ENCODE measurements at places on chromosomes 5 and 9.

- no peak for DNase-seq
These were observed 9.5 kb upstream of the CCDC187 start for GRCh38 chr9:136313111-136314055.

GRCh38 chr9:98811051-98811650 lies 3.7 kb downstream of the GALNT12 start:
- DNase-seq = no peak

DNA sequence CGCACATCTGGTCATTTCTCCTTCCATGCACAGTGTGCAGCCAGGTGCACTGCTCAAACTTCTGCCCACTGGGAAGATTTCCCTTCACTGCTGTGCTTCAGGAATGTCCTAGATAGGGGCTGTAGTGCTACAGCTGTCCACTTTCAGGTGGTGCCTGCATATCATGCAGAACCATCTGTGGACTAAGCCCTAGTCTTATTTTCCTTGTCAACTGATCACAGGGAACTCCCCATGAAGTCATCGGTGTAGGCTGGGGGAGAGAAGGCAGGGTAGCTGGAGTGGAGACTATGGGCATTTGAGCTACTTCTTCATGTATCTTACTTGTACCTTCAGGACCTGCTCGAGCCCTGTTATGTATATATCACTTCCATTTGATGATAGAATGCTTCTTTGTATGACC lies 150.9 kb upstream of the PLCXD3 start:
- DNase-seq = no peak

DNA sequence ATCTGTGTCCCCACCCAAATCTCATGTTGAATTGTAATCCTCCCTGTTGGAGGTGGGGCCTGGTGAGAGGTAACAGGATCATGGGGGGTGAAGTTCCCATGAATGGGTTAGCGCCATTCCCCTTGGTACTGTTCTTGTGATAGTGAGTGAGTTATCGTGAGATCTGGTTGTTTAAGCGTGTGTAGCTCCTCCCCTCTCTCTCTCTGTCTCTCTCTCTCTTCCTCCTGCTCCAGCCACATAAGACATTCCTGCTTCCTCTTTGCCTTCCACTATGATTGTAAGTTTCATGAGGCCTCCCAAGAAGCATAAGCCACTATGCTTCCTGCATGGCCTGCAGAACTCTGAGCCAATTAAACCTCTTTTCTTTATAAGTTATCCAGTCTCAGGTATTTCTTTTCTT lies 28.8 kb downstream of the C5orf15 start:
- no peak for DNase-seq

DNA sequence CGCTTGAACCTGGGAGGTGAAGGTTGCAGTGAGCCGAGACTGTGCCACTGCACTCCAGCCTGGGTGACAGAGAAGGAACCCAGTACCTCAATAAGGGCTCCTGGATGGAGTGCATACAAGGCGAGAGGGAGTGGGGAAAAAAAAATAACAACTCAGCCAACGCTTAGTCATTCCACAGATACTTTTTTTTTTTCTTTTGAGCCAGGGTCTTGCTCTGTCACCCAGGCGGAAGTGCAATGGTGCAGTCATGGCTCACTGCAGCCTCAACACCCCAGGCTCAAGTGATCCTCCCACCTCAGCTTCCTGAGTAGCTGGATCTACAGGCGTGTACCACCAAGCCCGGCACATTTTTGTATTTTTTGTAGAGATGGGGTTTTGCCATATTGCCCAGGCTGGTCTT lies 59.5 kb upstream of the GGTA1 start:
- DNase-seq = no peak

- DNase-seq = no peak
These were observed 45.5 kb downstream of the DAB2IP start for GRCh38 chr9:121696930-121697329.

DNA sequence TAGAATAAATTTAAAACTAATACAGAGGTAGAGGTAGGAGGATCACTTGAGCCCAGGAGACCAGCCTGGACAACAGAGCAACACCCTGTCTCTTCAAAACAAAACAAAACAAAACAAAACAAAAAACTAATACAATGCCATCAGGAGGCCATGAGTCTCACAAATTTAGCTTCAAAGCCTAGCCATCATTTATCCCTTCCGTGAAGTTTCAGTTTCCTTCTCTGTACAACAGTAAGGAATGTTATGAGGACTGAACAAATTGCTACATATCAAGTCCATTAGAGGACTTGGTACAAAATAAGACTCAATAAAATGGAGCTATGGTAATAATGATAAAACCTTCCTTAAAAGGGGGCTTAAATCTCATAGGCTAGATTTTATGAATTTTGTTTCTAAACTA lies 60.8 kb downstream of the MAPKAP1 start:
- DNase-seq = no peak

DNA sequence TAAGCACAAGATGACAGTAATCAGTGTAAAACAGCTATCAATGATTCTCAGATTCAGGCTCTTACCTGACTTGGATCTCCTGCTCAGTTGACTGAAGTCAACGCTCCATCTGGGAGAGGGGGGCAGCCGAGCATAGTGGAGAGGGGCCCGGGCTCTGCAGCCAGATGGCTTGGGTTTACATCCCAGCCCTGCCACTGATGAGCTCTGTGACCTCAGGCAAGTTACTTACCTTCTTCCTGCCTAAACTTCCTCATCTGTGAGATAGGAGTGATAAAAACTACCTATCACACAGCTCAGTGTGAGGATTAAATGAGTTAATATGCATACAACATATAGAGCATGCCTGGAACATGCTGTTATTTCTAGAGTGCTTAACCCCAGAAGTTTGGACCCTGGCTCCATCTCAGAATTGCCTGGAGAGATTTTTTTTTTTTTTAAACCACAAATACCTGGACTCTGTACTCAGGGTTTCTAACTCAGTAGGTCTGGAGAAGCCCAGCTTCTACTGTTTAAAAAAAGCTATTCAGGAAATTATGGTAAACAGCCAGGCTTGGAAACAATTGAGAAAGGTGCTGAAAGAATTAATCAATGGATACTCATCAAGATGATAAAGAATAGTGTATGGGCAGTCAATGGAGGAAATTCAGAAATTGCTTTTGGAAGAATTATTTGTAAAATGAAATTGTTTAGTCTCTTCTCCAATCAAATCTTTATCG lies 72.2 kb downstream of the ANKRD55 start:
- DNase-seq = no peak

- no peak for DNase-seq
These were observed 32.1 kb downstream of the MARCHF3 start for GRCh38 chr5:126998201-126998631.

DNA sequence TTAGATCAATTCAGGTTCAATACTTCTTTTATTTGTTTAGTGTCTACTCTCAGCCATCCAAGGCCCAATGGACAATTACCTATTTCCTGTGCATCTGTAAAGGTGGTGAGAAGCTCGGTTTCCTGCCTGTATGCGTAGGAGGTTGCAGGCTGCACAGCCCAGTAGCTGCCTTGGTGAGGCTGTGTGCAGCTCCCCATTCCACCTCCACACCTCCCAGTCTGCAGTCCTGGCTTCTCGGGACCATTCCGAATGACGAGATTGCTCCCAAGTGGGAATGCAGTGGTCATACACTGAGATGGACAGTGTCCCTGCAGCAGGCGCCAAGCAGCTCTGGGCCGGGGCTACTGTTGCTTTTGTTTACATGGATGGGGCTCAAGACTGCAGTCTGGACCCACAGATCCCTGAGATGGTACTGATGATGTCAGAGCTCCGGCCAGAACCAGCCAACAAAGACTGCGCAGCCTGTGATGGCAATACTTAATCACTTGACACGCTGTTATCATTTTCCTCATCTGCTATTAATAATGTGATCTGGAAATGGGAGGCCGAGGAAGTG lies 206.1 kb upstream of the IRX1 start:
- DNase-seq = no peak

GRCh38 chr5:50733741-50734140 lies 67.3 kb downstream of the PARP8 start:
- DNase-seq = no peak

DNA sequence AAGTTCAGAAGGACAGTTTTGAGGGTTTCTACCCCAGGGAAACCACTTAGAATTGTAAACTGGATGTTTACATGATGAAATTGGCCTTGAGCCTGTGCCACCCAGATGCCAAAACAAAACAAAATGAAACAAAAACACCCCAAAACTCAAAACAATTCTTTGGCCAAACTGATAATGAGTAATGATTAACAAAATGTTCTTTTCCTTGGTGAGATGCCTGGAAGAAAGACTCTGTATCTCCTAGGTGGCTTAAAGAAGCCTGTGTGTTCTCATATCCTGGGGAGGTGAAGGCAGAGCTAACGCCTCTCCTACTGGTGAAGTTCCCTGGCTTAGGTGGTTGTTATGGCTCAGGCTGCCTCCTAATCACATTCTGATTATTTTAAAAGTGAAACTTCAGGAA lies 120.5 kb downstream of the NPR3 start:
- no peak for DNase-seq

- DNase-seq = no peak
These were observed 24.3 kb downstream of the THBS4 start for GRCh38 chr5:80059354-80059980.

DNA sequence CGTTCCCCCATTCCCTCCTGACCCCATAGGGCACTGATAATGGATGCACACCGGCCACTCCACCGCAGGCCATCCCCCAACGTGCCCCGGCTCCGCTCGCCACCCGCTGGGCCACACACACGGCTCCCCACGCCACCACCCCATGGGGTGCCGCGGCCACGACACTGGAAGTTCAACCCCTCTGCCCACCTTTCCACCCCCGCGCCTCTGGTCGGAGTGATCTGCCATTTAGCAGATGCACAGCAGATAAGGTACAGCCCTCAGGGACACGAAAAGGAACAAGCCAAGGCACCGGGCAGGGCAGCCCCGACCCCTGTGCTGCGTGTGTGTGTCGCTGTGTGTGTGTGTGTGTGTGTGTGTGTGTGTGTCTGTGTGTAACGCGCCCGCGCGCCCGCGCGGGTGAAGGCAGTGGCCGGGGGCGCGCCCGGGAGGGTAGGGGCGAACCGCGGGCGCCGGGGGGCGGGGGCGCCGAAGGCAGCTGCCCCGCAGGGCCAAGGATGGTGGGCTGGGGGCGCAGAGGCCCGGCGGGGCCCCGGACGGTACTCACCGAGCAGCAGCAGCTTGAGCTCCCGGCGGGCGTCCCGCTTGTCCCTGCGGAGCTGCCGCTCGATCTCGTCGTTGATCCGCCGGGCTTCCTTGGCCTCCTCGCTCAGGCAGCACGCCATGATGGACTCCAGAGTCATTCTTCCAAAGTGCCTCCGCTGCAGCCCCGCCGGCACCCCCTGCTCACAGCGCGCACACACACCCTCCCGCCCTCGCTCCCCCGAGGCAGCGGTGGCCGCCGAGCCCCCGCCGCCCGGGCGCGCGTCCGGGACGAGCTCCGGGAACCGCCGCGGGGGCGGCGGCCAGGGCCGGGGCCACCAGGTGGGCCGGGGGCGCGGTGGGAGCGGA lies 813 bp downstream of the GNAQ start:
- peak; percentile 26 for DNase-seq

GRCh38 chr9:88076286-88077070 lies 61.8 kb downstream of the SPATA31C2 start:
- peak; percentile 7 for DNase-seq

- DNase-seq = no peak
These were observed 27.6 kb downstream of the SGCD start for GRCh38 chr5:156354571-156354970.

- no peak for DNase-seq
These were observed 19.7 kb downstream of the CLINT1 start for GRCh38 chr5:157839157-157839795.

GRCh38 chr9:94639061-94639998 lies at the start of gene FBP1:
TSS of gene FBP1 (minus strand) at chr9:94639518. CDS start at chr9:94639310, 208 bp downstream.
- no peak for DNase-seq

DNA sequence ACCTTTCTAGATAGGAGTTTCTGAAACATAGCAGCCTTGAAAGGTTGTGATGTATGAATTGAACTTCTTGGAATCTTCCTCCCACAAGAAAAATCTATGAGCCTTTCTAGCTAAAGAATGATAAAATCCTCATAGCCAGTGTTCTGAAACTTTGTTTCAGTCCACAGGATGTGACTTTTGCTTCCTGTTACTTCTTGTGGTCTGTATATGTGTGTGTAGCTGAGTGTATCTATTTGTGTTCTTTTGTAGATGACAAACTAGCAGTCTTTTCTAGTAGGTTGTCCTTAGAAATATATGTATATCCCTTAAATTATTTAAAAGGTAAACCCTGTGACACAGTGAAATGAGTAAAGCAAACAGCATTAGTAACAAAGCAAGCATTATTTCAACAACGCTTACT lies 188.8 kb downstream of the MRPS30 start:
- no peak for DNase-seq

DNA sequence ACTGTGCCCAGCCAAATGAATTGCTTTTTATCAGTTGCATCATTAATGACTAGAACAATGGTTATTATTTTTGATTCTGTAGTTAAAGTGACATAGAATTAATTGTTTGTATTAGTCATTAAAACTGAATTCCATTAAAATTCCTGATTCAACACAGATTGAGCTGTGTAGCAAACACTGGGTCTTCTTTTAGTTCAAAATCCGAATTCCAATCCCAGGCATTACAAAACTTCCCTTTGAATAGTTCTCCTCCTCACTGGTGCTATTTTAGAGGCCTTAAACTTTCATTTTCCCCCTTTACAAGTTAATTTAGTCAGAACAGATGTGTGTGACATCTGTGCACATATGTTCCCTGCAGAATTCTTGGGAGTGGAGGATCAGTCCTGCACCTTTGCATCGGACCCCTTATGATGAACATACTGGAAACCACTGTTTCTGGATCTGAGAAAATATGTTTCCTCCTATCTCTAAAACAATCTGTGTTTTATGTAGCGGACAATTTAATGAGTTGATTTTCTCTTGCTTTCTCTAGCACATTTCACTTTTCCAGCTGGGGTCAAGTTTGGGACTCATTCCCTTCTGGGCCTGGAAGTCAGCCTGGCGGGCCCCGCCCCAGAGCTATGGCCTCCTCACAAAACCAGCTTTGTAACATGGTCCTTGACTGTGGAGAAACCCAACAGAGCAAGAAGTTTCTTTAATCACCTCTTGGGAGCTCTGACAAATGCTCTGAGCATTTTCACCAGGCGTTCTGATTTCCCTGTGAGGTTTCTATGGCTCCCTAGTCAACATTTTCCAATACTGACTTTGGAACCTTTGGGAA lies 87.9 kb upstream of the MAMDC2 start:
- DNase-seq = no peak

- DNase-seq = no peak
These were observed 2.1 kb downstream of the EDIL3 start for GRCh38 chr5:84382363-84383295.

DNA sequence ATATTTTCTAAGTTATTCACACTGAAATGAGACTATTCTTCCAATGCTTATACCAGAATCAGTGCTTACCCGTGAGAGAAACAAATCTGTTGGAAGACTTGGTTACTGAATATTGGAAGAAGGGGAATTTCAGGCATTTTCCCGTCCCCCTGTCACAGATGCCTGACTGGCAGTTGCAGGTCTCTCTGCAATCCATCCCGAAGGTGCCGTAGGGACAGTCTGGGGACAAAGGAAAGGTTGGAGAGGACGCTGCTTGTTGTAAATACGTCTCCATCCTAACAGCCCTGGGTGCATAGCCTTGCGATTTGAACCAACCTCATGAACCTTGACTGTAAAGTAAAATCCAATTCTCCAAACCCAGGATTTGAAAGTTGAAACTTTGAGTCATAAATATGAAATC lies 3.5 kb downstream of the ESM1 start:
- no peak for DNase-seq
